ENCODE measurements at places on chromosomes 4 and X. TPM values are rescaled to one million over a fixed set of nuclear protein-coding genes. Genes with fewer than 3 reads are reported as not detected.

KLHL34 gene
- total RNA-seq: not detected

COX7B2 gene
- total RNA-seq: not detected

BTC gene
- total RNA-seq: 6.9 TPM

STAP1 gene
- not detected for total RNA-seq

ADAM29 gene
- total RNA-seq: not detected

ENPP6 gene
- total RNA-seq: not detected

ITIH6 gene
- not detected for total RNA-seq

FATE1 gene
- total RNA-seq: not detected

MAOA gene
- 93.6 TPM for total RNA-seq

CD38 gene
- 1.4 TPM for total RNA-seq

F11 gene
- total RNA-seq: not detected

CTSO gene
- total RNA-seq: 7.5 TPM

ADH1A gene
- not detected for total RNA-seq

NRK gene
- total RNA-seq: 3.2 TPM

ADGRG4 gene
- 0.75 TPM for total RNA-seq

IL2RG gene
- 2.4 TPM for total RNA-seq

MAP9 gene
- 5.2 TPM for total RNA-seq

SPATA4 gene
- not detected for total RNA-seq

CLIC2 gene
- 34.3 TPM for total RNA-seq

UPF3B gene
- total RNA-seq: not detected

TDO2 gene
- total RNA-seq: 0.21 TPM

PPEF2 gene
- not detected for total RNA-seq

SORCS2 gene
- 0.32 TPM for total RNA-seq

ZFP92 gene
- 0.96 TPM for total RNA-seq

STAG2 gene
- 22.7 TPM for total RNA-seq

ABLIM2 gene
- total RNA-seq: 30.8 TPM

TMEM31 gene
- not detected for total RNA-seq

TENM3 gene
- 2.8 TPM for total RNA-seq

CXorf49 gene
- total RNA-seq: not detected

PHKA1 gene
- 4.8 TPM for total RNA-seq

SH3D19 gene
- 110 TPM for total RNA-seq

MOB1B gene
- total RNA-seq: 2.6 TPM

SPANXA1 gene
- not detected for total RNA-seq

ZNF718 gene
- 0.32 TPM for total RNA-seq

TRIM75 gene
- total RNA-seq: not detected

HSFX4 gene
- total RNA-seq: not detected

TCEAL5 gene
- not detected for total RNA-seq

HPGD gene
- 4.2 TPM for total RNA-seq

ARSD gene
- 91.9 TPM for total RNA-seq

CMC4 gene
- 11.9 TPM for total RNA-seq

S100G gene
- not detected for total RNA-seq

GPC4 gene
- total RNA-seq: 12.0 TPM

SSX2 gene
- total RNA-seq: not detected

HTRA3 gene
- 52.6 TPM for total RNA-seq

RAB33B gene
- 4.5 TPM for total RNA-seq

ZNF330 gene
- 7.9 TPM for total RNA-seq

RNF128 gene
- total RNA-seq: 0.32 TPM
